Thymus (tissue), 14 donors: ENCODE measurements at places on chromosomes 12 and 14. TPM values are rescaled to one million over a fixed set of nuclear protein-coding genes. Genes with fewer than 3 reads are reported as not detected.

Gene LRRC10
- 0.05 TPM for total RNA-seq

- no peaks in the 10 kb centered on the region for H3K36me3 ChIP-seq
- no peaks in the 10 kb centered on the region for H3K4me1 ChIP-seq
- H3K27ac ChIP-seq: no peak overlapping the region
- DNase-seq: no peak
- no peaks in the 10 kb centered on the region for H3K27me3 ChIP-seq
- no peak overlapping the region for H3K4me3 ChIP-seq
These were observed 1241.4 kb upstream of the TMEM132C start for GRCh38 chr12:127025545-127025944.

GRCh38 chr12:49612210-49612609, 6.8 kb upstream of the FAM186B start:
- no peak overlapping the region for H3K4me3 ChIP-seq
- no peaks in the 10 kb centered on the region for H3K4me1 ChIP-seq
- no peaks in the 10 kb centered on the region for H3K27me3 ChIP-seq
- no peaks in the 10 kb centered on the region for H3K36me3 ChIP-seq
- no peak for DNase-seq
- no peak overlapping the region for H3K27ac ChIP-seq

- no peaks in the 10 kb centered on the region for H3K36me3 ChIP-seq
- no peak for DNase-seq
- peaks cover 20% of the 10 kb centered on the region for H3K4me1 ChIP-seq
- no peak overlapping the region for H3K27ac ChIP-seq
These were observed 13.1 kb downstream of the JDP2 start for GRCh38 chr14:75440733-75441477.

Gene TRPV4
- total RNA-seq: 0.19 TPM

DNA sequence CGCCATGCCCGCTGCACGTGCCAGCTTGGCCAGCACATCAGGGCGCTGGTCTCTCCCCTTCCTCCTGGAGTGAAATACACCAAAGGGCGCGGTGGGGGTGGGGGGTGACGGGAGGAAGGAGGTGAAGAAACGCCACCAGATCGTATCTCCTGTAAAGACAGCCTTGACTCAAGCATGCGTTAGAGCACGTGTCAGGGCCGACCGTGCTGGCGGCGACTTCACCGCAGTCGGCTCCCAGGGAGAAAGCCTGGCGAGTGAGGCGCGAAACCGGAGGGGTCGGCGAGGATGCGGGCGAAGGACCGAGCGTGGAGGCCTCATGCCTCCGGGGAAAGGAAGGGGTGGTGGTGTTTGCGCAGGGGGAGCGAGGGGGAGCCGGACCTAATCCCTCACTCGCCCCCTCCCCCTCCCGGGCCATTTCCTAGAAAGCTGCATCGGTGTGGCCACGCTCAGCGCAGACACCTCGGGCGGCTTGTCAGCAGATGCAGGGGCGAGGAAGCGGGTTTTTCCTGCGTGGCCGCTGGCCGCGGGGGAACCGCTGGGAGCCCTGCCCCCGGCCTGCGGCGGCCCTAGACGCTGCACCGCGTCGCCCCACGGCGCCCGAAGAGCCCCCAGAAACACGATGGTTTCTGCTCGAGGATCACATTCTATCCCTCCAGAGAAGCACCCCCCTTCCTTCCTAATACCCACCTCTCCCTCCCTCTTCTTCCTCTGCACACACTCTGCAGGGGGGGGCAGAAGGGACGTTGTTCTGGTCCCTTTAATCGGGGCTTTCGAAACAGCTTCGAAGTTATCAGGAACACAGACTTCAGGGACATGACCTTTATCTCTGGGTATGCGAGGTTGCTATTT, 914 bp upstream of the CCND2 start:
- H3K27me3 ChIP-seq: peaks cover 68% of the 10 kb centered on the region
- H3K27ac ChIP-seq: peak overlapping the region; percentile 91
- DNase-seq: peak; percentile 18
- peaks cover 3% of the 10 kb centered on the region for H3K36me3 ChIP-seq
- peaks cover 70% of the 10 kb centered on the region for H3K4me1 ChIP-seq
- H3K4me3 ChIP-seq: peak overlapping the region; percentile 72
